ENCODE measurements at places on chromosomes 7 and 10. TPM values are rescaled to one million over a fixed set of nuclear protein-coding genes. Genes with fewer than 3 reads are reported as not detected.

Gene GRID2IP
- 0.28 TPM for total RNA-seq

DNA sequence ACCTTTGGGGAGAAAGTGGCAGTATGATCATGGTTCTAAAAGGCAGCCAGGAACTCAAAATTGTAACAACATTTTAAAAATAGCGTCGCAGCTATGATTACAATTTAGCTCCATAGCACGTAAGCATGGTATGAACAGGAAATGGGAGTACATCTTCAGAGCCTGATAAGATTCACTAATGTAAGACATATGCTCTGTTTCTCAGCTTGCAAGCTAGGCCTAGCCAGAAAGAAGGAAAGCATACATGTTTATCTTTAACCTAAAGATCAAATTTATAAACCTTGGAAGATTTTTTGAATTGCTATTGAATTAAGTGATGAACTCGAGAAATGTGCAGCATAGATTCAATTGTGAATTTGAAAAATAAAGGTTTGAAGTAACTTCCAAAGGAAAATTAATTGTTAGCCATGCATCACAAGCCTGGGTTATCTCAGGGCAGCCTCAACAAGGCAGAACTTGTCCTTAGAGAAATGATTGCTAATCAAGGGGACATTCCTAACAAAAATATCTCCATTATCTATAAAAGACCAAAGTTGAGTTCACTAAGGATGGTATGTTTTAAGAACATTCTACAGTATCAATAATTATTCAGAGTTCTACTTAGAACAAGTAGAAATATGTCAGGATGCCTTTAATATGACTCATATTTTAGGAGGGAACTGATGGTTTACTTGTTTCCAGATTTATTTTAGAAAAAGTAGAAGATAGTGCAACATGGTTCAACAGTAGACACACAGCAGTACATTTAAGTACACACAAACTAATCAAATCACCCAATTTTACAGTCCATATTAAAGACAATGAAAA is 38.8 kb upstream of the SEPTIN7 start:
- no peak overlapping the region for H3K27ac ChIP-seq
- peaks cover 8% of the 10 kb centered on the region for H3K4me1 ChIP-seq
- DNase-seq = no peak
- H3K36me3 ChIP-seq = no peaks in the 10 kb centered on the region
- no peak overlapping the region for H3K4me3 ChIP-seq

- H3K4me3 ChIP-seq = no peak overlapping the region
- no peak for DNase-seq
- H3K27me3 ChIP-seq = peaks cover 31% of the 10 kb centered on the region
- H3K36me3 ChIP-seq = no peaks in the 10 kb centered on the region
- H3K27ac ChIP-seq = no peak overlapping the region
Observed at GRCh38 chr7:28539289-28539981, 127.1 kb downstream of the CREB5 start.

Gene APBB1IP
- total RNA-seq = 49.7 TPM

Gene CPXM2
- not detected for total RNA-seq
